OCI-LY7 (cell line): ENCODE measurements at places on chromosomes 12 and 14. TPM values are rescaled to one million over a fixed set of nuclear protein-coding genes. Genes with fewer than 3 reads are reported as not detected.

GRCh38 chr14:95015046-95015445 lies 142.3 kb downstream of the DICER1 start:
- DNase-seq, result no peak

DNA sequence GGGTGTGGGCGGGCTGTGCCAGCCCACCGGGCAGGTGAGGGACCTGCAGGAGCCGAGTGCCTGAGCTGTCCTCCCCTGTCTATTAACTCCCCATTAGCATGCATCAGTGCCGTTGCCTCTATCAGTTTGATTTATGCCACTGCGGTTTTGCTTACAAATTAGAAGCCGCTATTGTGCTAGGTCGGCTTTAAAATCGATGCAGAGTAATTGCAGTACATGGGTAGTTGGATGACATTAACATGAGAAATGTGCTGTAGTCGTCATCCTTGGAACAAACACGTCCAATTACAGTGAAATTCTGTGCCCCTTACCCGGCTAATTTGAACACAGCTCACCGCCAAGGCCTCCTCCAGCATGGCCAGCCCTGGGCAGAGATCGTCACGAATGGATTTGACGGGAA lies 145.8 kb downstream of the TSPAN9 start:
- no peak for DNase-seq

The MLXIP gene
- 44.7 and 59.9 TPM in 2 replicates for total RNA-seq

DNA sequence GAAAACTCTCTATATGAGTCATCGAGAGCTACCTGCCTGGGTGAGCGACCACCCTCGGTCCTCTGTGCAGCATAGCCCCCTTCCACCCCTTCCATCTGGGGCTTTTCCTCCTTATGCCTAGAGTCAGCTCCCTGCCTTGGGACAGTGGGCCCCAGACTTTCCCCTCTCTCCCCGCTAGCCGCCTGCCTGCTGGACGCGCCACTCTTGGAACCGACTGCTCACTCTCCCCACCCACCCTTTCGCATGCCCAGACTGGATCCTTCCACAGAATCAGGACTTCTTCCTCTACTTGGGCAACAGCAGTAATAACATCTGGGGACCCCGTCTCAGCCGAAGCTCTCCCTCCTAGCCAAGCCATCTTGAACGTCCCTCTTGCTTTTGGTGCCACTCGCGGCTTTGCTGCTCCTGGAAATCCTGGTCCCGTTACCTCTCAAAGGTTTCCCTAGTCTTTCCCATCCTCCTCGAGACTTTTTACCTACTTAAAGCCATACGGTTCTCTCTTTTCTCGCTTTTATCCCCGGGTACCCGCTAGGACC lies 671 bp downstream of the ESYT1 start:
- DNase-seq, result no peak

The ABHD4 gene
- 15.1 and 15.6 TPM in 2 replicates for total RNA-seq

DNA sequence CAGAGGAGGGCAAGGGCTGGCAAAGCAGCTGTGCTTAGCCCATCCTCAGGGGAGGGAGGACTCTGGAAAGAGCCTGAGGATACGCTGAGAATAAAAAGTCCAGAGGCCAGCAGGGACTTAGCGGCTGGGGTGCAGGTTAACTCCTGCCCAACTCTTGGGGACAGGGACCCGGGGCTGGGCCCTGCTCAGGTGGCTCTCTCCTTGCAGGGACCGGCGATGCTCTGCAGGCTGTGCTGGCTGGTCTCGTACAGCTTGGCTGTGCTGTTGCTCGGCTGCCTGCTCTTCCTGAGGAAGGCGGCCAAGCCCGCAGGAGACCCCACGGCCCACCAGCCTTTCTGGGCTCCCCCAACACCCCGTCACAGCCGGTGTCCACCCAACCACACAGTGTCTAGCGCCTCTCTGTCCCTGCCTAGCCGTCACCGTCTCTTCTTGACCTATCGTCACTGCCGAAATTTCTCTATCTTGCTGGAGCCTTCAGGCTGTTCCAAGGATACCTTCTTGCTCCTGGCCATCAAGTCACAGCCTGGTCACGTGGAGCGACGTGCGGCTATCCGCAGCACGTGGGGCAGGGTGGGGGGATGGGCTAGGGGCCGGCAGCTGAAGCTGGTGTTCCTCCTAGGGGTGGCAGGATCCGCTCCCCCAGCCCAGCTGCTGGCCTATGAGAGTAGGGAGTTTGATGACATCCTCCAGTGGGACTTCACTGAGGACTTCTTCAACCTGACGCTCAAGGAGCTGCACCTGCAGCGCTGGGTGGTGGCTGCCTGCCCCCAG lies 2.8 kb downstream of the B3GNT4 start:
- DNase-seq, result no peak

DNA sequence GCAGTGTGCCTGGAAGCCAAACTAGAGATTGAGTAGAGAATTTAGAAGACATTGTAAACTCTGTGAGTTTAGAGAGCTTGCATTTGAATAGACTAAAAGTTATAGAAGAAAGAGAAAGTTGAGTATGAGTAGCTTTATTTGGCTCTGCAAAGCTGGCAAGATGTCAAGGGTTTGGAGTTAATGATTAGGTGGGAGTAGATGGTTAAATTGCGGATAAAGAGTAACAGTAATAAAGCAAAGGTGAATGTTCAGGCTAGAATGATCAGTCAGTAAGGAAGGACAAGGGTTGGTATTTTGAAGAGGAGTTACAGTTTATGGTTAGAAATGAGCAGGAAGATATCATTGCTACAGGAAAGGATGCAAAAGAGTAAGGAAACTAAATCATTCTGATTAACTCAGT lies 5.2 kb downstream of the PPM1A start:
- no peak for DNase-seq

DNA sequence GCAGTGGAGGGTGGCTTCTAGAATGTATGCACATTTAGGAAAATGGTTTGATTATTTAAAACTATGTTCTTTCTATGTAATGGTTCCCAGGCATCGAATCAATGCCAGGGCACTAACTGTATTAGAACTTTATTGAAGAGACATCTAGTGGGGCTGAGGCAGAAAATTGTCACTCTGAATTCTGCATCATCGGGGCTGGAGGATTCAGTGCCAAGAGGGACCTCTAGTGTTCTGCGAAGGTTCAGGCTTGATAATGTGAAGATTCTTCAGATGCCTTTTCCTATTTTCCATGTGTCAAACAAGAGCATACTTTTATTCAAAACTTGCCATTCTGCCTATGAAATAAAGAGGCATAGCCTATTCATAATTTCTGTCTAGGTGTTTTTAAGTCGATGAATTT lies 146.3 kb downstream of the CAND1 start:
- peak; percentile 35 for DNase-seq

DNA sequence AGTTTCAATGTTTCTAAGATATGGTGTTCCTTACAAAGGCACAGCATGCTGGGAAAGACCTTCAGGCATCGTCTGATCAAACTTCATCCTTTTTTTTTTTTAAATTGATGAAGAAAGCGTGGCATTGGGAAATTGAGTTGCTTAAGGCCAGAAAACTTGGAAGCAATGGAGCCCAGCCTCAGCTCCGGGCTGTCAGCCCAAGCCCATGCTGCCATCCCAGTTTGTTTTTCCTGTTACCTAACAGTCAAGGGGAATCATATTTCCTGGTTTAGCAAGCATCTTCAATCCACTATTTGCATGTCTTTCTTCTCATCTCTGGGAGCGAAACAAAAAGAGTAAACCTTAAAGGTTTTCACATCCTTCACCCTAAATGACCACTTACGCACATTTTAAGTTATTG lies 200.2 kb downstream of the CHST11 start:
- DNase-seq, result no peak

The FAM222A gene
- total RNA-seq, result 1.8 and 2.4 TPM in 2 replicates

The AKAP3 gene
- total RNA-seq, result 2.4 and 3.7 TPM in 2 replicates

The TMEM52B gene
- 0.21 and 0.22 TPM in 2 replicates for total RNA-seq

The SERPINA1 gene
- not detected in 2 replicates for total RNA-seq

The PIWIL1 gene
- not detected in 2 replicates for total RNA-seq

- no peak for DNase-seq
Measured at GRCh38 chr12:118020036-118020435, 3.5 kb downstream of the RFC5 start.

DNA sequence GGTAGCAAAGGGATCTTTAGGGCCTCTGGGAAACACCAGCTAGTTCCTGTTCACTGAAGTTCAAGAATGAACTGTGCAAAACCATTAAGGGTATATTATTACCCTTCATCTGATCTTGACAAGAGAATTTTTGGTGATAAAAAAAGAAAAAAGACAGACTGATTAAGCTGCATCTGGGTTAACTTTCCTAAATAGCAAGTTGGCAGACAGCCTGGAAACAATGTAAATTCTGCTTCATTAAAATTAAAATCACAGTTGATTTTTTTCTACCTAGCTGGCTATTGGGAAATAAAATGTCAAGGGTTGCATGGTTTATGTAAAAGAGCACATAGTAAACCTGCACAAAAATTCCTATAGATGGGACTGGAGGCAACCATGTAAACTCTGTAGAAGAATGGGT lies 126.6 kb upstream of the PRKD1 start:
- DNase-seq, result no peak
